ENCODE measurements at places on chromosomes 6 and 20. TPM values are rescaled to one million over a fixed set of nuclear protein-coding genes. Genes with fewer than 3 reads are reported as not detected.

ROS1 gene
- 0.13 TPM for polyA plus RNA-seq

CST4 gene
- not detected for polyA plus RNA-seq

MDC1 gene
- 25.5 TPM for polyA plus RNA-seq

ZHX3 gene
- polyA plus RNA-seq, result 11.1 TPM

SLC17A9 gene
- polyA plus RNA-seq, result 0.63 TPM

VSX1 gene
- not detected for polyA plus RNA-seq

RBBP9 gene
- 13.7 TPM for polyA plus RNA-seq

TRIM15 gene
- polyA plus RNA-seq, result not detected

SNX21 gene
- polyA plus RNA-seq, result 22.4 TPM

C20orf204 gene
- 0.66 TPM for polyA plus RNA-seq

TRDN gene
- 63.0 TPM for polyA plus RNA-seq

TREM2 gene
- polyA plus RNA-seq, result 1.8 TPM

PRPH2 gene
- 2.4 TPM for polyA plus RNA-seq

XKR7 gene
- polyA plus RNA-seq, result not detected

SYCP2 gene
- polyA plus RNA-seq, result 2.5 TPM

TREML4 gene
- polyA plus RNA-seq, result not detected

PGC gene
- polyA plus RNA-seq, result not detected

SLC22A16 gene
- polyA plus RNA-seq, result not detected

ECT2L gene
- 0.22 TPM for polyA plus RNA-seq

CCN6 gene
- polyA plus RNA-seq, result 0.23 TPM

EYA2 gene
- 2.1 TPM for polyA plus RNA-seq

CBLN4 gene
- 0.22 TPM for polyA plus RNA-seq

SLC22A2 gene
- polyA plus RNA-seq, result 0.20 TPM

TP53TG5 gene
- 0.62 TPM for polyA plus RNA-seq

PLAGL1 gene
- polyA plus RNA-seq, result 329 TPM

CAPN11 gene
- polyA plus RNA-seq, result 0.77 TPM

BPIFA2 gene
- polyA plus RNA-seq, result not detected
